ENCODE measurements at places on chromosomes 2 and 18. TPM values are rescaled to one million over a fixed set of nuclear protein-coding genes. Genes with fewer than 3 reads are reported as not detected.

DNA sequence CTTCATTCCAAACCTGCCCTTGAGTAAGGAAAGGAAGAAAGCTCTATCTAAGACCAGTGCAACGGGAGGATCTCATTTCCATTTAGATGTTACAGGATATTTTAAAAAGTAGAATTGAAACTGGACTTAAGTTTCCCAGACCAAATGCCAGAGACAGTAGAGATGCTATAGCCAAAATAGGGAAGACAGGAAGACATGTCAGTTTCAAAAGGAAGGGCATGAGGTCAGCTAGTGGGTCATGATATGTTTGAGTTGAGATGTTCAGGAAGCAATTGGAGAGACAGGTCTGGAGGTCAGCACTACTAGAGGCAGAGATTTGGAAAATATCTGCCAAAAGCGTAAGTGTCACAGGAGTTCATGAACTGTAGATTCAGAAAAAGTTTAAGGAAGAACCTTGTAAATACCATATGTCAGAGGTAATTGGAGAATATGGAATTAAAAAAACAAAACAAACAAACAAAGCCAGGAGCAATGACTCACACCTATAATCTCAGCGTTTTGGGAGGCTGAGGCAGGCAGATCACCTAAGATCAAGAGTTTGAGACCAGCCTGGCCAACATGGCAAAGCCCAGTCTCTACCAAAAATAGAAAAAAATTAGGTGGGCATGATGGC, 50.8 kb downstream of the EPHA4 start:
- no peak for DNase-seq

GRCh38 chr18:44759925-44760342, 79.2 kb downstream of the SETBP1 start:
- DNase-seq, result no peak

Gene OTOS
- not detected for total RNA-seq

DNA sequence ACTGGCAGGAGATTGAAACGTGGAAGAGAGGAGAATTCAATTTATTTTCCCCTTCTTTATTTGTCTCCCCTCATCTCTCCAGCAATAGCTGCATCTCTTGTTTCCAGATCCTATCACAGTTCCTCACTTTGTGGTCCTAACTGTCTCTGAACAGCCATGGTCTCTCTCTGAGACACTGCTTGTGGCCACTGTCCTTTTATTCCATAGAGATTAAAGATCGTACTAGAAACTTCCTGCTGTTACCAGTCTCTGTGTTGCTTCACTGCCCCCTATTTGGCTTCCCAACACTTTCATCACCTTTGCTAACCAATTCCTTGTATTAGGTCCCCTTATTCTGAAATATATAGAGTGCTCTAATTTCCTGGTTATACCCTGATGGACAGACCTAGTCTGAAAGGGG, 48.9 kb upstream of the CAVIN2 start:
- no peak for DNase-seq

GRCh38 chr2:39300044-39300978, 56.5 kb upstream of the CDKL4 start:
- DNase-seq, result no peak

- DNase-seq, result peak; percentile 68
These were observed 9.8 kb downstream of the MALL start for GRCh38 chr2:110105608-110106467.

Gene QPCT
- total RNA-seq, result 15.8 TPM

- DNase-seq, result no peak
These were observed 60.3 kb upstream of the SP3 start for GRCh38 chr2:174025271-174026121.

DNA sequence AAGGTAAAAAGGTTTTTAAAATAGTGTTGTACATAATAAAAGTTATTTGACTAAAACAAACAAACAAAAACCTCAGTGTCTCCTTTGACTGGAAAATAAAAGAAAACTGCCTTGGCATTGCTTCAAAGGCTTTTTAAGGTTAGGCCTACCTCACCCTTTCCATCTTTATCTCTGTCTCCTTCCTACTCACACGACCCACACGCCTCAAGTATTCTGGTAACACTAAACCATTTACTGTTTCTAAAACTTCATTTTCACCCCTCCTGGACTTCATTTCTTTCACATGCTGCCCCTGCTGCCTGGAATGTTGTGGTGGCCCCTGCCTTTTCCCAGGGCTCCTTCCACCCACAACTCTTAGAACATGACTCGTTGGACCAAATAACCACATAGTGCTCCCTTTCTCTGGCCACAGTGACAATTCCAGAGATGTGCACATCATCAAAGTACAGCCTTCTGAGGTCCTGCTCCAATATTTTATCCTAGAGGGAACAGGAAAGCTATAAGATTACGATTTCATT, 54.0 kb downstream of the ERBB4 start:
- DNase-seq, result no peak

Gene HRH4
- total RNA-seq, result 0.24 TPM

- DNase-seq, result no peak
These were observed 13.8 kb downstream of the RRM2 start for GRCh38 chr2:10136101-10136934.

Data from type B pancreatic cell (in vitro differentiated cells).